ENCODE measurements at places on chromosomes 11 and 22.

DNA sequence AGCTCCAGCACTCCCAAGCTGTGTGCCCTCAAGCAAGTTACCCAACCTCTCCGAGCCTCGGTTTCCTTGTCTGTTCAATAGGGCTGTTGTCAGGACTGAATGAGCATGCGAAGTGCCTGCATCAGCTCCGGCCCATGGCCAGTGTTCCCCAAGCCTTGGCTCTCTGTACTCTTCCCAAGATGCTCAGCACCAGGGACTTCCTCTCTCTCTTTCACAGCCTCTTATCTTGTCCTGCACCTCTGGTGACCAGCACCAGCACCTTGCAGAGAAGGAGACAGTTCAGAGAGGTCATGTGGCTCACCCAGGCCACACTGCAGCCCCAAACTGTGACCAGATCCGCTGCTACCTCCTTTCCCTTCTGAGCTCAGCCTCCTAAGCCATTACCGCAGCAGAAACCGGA lies 120.3 kb upstream of the ANO1 start:
- DNase-seq: no peak

DNA sequence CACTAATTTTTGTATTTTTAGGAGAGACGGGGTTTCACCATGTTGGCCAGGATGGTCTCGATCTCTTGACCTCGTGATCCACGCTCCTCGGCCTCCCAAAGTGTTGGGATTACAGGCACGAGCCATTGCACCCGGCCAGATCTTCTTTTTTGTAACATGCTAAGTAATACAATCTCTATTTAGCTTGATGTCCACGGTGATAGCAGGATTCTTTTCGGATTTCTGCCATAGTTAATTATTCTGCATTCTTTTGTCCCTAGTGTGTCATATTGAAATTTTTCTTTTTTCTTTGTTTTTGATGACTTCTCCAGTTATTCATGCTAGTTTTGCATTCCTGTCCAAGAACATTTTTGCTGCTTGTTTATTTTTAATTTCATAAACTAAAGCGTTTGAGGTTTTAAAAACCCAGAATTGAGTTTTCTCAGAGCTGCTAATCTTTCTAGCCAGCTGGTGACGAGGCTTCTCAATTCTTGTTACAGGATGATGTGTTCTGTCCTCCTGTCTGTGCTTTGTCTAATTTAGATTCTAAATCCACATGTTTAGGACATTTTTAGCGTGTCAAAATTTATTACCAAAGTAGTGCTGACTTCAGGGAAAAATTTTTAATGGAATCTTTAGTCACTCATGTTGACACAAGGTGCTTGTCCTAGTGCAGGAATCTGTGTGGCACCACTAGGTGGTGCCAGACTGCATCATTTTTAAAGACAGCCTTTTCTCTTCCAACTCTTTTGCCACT lies 21.8 kb downstream of the NF2 start:
- DNase-seq: peak; percentile 83

DNA sequence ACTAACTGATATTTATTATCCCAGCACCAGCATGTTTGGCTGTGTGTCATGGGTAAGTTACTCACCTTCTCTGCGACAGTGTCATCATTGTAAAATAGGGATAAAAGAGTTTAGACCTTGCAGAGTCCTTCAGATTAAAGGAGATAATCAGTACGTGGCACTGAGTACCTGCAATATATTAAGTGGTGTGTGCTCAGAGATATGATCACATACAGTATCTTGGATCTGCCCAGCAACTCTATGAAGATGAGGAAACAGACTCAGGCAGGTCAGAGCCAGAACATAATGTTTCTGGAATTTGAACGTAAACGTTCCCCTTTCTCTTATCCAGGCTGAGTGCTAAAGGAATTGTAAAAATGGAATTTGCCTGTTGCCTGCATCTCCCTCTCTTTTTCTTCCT lies 46.9 kb upstream of the ELF5 start:
- DNase-seq: no peak

DNA sequence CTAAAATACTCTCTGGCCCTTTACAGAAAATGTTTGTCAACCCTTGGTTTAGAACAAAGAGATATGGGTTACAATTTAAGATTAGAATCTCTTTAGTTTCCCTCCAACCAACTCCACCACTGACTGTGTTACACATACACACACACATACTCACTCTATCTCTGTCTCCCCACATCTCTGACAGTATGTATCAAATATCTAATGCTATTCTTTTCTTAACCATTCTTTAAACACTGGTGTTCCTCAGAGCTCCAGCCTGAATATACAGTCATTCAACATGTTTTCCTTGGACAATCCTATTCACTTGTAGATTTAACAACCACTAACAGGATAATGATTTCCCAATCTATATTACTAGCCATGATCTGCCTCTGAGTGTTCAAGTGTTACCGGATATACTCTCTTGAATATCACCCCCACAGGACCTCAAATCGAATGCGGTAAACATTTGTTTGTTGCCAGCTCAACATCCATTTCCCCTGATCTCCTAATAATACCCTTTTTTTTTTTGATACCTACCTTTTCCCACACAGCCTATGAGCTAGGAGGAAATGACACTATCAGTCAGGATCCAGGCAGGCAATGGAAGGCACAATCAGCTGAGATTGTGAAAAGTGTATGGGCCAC lies 6.1 kb downstream of the MPZL3 start:
- DNase-seq: no peak

DNA sequence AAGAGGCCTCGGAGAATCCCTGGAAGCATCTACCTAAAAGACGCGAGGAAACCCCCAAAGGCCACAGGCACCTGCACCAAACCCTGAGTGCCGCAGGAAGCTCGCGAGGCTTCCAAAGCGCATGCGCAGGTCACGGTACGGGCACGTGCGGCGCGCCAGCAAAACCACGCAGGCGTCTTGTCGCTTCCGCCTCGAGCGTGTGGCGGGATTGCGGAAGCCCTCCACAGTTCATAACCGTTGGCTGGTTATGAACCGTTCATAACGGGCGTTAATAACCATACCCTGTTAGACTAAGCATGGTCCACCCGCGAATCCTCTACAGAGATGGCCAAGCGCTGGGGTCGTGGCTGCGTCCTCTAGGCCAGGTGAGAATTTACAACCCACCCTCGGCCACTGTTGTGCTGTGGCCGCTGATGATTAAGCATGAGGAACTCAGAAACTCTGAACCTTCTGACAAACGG lies 46.4 kb downstream of the MORC2 start:
- peak; percentile 53 for DNase-seq

- no peak for DNase-seq
These were observed 1.5 kb downstream of the TANGO2 start for GRCh38 chr22:20022231-20022977.

DNA sequence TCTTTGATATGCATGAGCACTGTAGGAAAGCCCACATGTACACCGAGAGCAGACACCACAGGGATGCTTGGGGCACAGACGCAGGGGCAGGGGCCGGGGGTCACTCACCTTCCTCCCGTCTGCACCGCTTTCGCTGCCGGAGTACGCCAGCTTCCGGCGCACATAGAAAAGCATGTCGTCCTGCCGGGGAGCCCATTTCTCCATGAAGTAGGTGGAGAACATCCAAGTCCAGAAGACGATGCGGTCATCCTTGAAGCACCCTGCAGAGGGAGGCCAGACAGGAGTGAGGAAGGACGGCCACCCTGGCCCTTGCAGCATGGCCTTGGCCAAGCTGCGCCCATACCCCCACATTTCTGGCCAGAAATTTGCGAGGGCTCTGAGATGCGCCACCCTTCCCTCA lies 28.8 kb downstream of the KIAA0930 start:
- DNase-seq: peak; percentile 73

DNA sequence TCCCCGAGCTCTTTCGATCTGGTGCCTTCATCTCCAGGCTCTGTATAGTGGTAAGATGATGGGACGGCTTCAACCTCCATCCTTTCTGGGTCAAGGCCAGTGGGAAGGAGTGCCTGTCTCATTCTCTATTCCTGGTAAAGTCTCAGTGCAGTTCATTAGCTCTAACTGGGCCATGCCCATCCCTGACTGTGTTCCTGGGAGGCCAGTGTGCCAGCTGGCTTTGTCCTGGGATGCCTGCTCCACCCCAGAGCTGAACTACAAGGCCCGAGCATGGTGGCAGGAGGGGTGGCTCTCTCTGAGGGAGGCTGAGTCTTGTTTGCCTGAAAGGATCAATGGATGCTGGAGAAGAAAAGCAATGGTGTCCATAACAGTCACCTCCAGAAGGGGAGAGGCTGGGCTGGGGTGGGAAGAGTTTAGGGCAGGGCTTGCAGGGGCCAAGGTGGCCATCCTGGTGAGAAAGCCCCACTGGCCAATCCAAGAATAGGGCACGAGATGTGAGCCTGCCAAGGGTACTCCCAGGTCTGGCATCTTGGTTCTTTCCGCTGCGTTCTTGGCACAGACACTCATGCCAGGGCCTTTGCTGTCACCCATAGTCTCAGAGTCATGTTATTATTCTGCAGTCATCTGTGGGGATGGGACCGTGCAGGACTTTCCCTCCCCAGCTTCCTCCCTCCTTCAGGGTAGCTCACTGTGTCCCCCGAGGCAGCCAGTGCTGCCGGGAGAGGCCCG lies 60.1 kb downstream of the PARVB start:
- DNase-seq: no peak

GRCh38 chr11:36345535-36346141 lies 49.5 kb downstream of the PRR5L start:
- DNase-seq: no peak

GRCh38 chr22:33792832-33793231 lies 127.4 kb downstream of the LARGE1 start:
- DNase-seq: no peak

DNA sequence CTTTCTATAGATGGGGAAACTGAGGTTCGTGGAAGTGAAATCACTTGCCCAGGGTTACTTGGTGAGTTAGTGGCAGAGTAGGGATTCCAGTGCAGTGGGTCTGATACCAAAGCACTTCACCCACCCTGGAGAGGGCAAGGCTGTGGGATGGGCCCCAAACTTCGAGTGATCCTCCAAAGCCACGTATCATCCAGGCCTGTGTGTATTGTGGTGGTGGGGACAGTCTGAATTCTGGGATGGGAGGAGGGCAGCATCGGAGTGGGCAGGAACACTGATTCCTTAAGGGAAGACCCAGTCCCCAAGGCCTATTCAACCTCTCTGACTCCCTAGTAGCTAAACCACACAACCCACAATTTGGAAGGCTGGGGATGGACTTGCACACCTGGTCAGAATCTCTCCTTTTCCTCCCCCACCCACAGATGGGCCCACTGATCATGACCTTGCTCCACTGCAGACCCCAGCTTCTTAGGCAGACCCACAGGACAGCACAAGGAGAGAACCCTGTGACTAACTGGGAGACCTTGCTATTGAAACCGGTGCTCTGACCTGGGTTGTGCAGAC lies 11.5 kb downstream of the TMPRSS13 start:
- DNase-seq: no peak

GRCh38 chr11:60447846-60448245 lies 7.8 kb upstream of the MS4A1 start:
- no peak for DNase-seq

DNA sequence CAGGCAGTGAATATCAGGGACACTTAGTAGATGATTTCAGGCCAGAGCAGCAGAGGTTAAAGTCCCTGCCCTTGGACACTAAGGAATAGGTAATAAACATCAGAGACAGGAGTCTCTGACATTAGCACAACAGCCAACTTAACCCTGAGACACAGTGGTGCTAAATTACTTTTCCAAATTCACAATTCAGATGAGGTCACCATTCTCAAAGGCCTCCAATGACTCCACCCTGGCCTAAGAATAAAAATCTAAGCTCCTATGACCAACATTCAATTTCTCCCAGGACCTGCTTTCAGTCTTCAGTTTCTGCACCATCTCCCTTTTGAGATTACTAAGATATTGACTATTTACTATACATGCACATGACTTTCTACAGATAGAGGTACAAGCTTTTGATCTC lies 42.0 kb downstream of the BLID start:
- no peak for DNase-seq

DNA sequence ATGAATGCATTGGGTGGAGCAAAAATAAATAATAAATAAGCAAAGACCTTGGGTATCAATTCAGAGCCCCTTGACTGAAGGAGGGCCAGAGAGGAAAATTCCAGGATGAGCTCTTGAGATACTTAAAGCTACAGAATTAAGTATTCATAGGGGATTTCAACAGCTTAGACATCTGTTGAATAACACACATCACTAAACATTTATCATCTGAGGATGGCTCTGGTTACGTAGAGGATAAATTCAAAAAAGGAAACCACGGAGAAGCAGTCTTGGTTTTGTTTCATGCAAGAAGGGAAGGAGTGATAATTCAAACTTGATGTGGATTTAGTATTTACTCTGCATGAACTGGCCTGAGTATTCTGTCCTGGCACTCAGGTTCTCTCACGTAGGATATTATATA lies 29.8 kb downstream of the ARHGAP42 start:
- no peak for DNase-seq

- peak; percentile 25 for DNase-seq
These were observed 54.8 kb upstream of the FDX1 start for GRCh38 chr11:110374921-110375320.

GRCh38 chr11:87300640-87301380 lies 263.1 kb downstream of the TMEM135 start:
- peak; percentile 10 for DNase-seq

- DNase-seq: peak; percentile 61
These were observed 132.3 kb upstream of the PARVA start for GRCh38 chr11:12245091-12245490.

GRCh38 chr11:74134661-74135060 lies 36.1 kb downstream of the C2CD3 start:
- no peak for DNase-seq

- no peak for DNase-seq
These were observed 28.3 kb upstream of the MS4A6A start for GRCh38 chr11:60211206-60211605.

DNA sequence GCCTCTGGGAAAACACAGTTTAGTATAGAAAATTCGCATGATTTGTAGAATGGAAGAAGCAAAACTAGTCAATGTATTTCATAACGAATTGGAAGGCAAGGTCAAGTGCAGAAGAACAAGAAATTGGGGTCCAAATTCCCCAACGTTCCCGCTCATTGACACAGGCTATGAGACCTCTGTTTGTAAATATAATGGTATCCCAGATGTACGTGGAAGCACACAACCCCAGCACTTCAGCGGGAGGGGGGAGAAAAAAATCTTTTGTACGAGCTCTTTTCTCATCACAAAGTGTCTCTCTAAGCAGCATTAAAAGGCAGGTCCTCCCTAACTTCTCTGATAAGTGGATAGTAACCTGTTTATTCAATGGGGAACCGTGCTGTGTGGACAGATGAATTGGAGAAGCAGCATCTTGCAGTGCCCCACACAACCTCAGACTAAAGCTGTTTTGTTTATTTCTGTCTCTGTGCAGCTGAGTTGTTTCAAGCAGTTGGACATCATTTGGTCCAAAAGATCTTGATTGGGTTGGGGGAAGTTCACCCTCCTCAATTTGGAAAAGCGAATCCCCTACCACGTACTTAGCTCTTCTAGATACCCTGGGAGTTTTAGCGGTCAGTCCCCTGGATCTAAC lies 1.1 kb upstream of the GAB2 start:
- DNase-seq: peak; percentile 22

All from fibroblast of mammary gland (primary cell).